ENCODE measurements at places on chromosomes 16 and 17. TPM values are rescaled to one million over a fixed set of nuclear protein-coding genes. Genes with fewer than 3 reads are reported as not detected.
A peak's percentile ranks its signal among the peaks of the same experiment; 100 is the strongest.

GRCh38 chr17:83190601-83191387 lies 111.4 kb downstream of the METRNL start:
- DNase-seq = no peak
- peaks cover 3% of the 10 kb centered on the region for H3K4me1 ChIP-seq
- no peak overlapping the region for H3K27ac ChIP-seq
- H3K36me3 ChIP-seq = no peaks in the 10 kb centered on the region
- no peak overlapping the region for H3K4me3 ChIP-seq

DNA sequence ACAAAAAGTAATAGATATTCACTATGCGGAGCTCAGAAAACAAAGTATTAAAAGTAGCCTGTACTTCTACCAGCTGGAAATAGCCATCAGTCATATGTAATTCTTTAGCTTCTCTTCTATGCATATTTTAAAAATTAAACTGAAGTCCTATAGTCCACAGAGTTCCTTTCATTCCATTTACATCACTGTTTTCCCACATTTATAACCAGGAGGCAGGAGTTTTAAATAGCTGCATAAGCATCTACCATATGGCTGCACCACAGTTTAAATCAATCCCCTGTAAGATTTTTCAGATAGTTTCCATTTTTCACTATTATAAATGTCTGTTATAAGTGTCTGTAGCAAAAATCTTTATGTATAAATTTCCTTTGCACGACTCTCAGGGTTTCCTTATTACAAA lies 45.1 kb downstream of the ZFHX3 start:
- H3K4me3 ChIP-seq = no peak overlapping the region
- H3K4me1 ChIP-seq = peaks cover 25% of the 10 kb centered on the region
- H3K27me3 ChIP-seq = no peaks in the 10 kb centered on the region
- no peak for DNase-seq
- no peak overlapping the region for H3K27ac ChIP-seq

DNA sequence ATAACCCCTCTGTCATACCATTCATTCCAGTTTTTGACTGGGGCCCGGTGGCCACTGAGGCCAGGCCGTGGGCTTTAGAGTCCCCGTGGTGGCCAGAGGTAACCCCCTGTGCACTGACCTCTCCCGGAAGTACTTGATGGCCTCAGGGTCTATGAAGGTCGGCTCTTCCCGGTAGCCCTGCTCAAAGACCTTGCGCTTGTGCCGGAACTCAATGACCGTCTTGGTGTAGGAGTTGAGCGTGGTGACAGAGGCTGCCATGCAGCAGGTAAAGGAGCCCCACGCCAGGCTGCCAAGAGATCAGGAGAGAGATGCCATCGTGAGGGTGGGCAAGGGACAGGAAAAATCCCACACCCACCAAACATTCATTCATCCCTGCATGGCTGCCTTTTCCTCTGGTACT lies 234.8 kb downstream of the GSG1L start:
- peaks cover 34% of the 10 kb centered on the region for H3K27me3 ChIP-seq
- no peaks in the 10 kb centered on the region for H3K4me1 ChIP-seq
- no peak for DNase-seq
- H3K36me3 ChIP-seq = no peaks in the 10 kb centered on the region
- H3K4me3 ChIP-seq = no peak overlapping the region
- H3K27ac ChIP-seq = no peak overlapping the region

GRCh38 chr16:86580791-86581170 lies 2.4 kb downstream of the FOXL1 start:
- H3K4me3 ChIP-seq = no peak overlapping the region
- no peak for DNase-seq
- H3K4me1 ChIP-seq = no peaks in the 10 kb centered on the region
- peaks cover 75% of the 10 kb centered on the region for H3K27me3 ChIP-seq

DNA sequence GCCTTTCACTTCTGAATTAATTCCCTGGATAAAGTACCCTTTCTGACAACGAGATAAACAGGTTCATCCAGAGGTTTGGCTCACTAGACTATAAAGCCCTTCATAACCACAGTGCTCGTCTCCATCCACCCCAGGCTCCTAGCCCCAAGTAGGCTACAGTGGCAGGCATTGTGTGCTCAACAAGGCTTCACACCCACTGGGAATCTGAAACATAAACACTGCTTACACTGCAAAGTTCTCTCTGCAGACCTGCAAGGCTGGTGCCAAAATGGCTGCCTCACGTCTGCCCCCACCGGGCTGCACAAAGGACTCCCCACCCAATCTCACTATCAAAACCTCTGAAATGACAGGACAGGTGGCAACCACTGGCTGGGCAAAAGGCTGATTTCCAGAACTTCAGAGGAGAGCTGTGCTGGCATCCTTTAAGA lies 5.1 kb upstream of the HLF start:
- H3K27me3 ChIP-seq = peaks cover 39% of the 10 kb centered on the region
- H3K4me1 ChIP-seq = 0 out of 2 replicates have a peak, but pooled peaks cover 4% of the 10 kb centered on the region
- no peak overlapping the region for H3K27ac ChIP-seq
- no peak overlapping the region for H3K4me3 ChIP-seq
- DNase-seq = no peak

DNA sequence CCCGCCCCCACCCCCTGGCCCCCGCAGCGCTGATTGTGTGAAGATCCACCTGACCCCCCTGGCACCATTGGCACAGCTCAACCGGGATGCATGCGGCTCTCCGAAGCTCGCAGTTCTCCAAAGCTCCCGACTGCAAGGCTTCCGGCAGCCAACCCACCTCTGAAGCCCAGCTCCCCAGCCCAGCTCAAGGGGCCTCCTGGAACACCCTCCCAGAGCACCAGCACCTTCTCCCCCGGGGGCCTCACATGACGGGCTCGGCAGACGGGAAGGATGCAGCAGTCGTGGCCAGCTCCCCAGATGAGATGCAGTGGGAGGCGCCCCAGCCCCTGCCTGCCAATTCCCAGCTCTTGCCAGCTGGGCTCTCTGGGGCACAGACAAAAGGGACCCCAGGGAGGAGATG lies 215.3 kb downstream of the ZNF423 start:
- H3K27ac ChIP-seq = no peak overlapping the region
- DNase-seq = no peak
- H3K4me3 ChIP-seq = no peak overlapping the region
- no peaks in the 10 kb centered on the region for H3K4me1 ChIP-seq
- H3K27me3 ChIP-seq = peaks cover 67% of the 10 kb centered on the region
- H3K36me3 ChIP-seq = no peaks in the 10 kb centered on the region

GRCh38 chr17:19743101-19744100 lies 4.7 kb downstream of the ALDH3A1 start:
- peaks cover 28% of the 10 kb centered on the region for H3K4me1 ChIP-seq
- no peaks in the 10 kb centered on the region for H3K27me3 ChIP-seq
- H3K36me3 ChIP-seq = peaks cover 3% of the 10 kb centered on the region
- no peak for DNase-seq
- no peak overlapping the region for H3K27ac ChIP-seq

DNA sequence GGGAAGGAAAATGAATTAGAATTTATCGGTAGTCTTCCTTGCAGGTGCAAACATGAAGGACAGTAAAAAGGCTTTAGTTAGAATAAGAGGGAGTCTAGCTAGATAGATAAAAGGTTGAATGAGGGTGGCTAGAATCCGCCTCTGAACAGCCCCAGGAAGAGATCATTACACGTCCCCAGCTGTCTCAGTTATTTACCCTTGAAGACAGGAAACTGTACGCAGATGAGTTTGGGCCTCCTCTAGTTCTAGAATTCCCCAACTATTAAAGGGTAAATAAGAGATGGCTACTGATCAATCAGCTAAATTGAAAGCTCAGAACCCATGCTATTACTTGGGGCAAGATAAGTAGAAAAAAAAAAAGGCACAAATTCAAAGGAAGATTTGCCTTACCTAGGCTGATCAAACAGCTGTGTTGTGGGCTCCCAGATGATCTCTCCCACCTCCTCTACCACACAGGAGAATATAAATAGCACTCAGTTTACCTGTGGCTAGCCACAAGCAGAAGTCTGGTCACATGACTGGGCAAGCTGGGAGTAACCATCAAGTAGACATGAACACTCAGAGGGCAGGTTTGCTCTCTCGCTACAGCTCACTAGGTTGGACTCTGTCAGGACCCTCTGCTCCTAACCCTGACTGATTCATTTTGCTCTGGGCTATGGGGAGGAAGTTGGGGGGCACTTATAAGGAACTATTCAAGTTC lies 17.0 kb downstream of the FAM117A start:
- no peaks in the 10 kb centered on the region for H3K36me3 ChIP-seq
- no peaks in the 10 kb centered on the region for H3K27me3 ChIP-seq
- H3K4me1 ChIP-seq = 0 out of 2 replicates have a peak, but pooled peaks cover 9% of the 10 kb centered on the region
- no peak overlapping the region for H3K27ac ChIP-seq

GRCh38 chr16:72797621-72798020 lies 250.3 kb downstream of the ZFHX3 start:
- H3K4me3 ChIP-seq = no peak overlapping the region

GRCh38 chr16:595094-595528 lies 5.2 kb downstream of the RAB40C start:
- DNase-seq = no peak
- no peaks in the 10 kb centered on the region for H3K27me3 ChIP-seq
- peaks cover 40% of the 10 kb centered on the region for H3K4me1 ChIP-seq
- no peak overlapping the region for H3K27ac ChIP-seq

GRCh38 chr17:20996724-20997615 lies 45.8 kb downstream of the USP22 start:
- H3K4me1 ChIP-seq = no peaks in the 10 kb centered on the region
- DNase-seq = no peak
- no peak overlapping the region for H3K4me3 ChIP-seq
- no peak overlapping the region for H3K27ac ChIP-seq

DNA sequence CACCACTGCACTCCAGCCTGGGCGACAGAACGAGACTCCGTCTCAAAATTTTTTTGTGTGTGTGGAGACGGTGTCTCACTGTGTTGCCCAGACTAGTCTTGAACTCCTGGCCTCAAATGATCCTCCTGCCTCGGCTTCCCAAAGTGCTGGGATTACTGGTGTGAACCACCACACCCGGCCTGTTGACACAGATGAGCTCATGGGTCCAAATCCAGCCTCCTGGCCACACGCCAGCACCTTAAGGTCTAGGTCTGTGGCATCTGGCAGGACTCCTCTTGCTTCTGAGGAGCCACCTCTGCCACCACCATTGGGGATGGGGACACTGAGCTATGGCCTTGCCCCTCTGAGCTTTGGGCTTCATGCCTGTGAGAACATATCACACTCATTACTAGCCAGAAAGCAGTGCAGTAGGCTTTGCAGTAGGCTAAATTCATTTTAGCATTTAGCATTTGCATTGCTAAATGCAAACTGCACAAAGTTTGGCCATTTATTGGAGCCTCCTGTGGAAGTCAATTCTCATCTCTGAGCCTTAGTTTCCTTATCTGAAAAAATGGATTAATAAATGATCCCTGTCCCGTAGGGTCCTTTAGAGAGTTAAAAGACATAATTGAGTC lies 5.5 kb upstream of the CDIPT start:
- no peak overlapping the region for H3K4me3 ChIP-seq
- DNase-seq = no peak
- H3K27ac ChIP-seq = no peak overlapping the region
- H3K27me3 ChIP-seq = no peaks in the 10 kb centered on the region
- H3K4me1 ChIP-seq = no peaks in the 10 kb centered on the region

DNA sequence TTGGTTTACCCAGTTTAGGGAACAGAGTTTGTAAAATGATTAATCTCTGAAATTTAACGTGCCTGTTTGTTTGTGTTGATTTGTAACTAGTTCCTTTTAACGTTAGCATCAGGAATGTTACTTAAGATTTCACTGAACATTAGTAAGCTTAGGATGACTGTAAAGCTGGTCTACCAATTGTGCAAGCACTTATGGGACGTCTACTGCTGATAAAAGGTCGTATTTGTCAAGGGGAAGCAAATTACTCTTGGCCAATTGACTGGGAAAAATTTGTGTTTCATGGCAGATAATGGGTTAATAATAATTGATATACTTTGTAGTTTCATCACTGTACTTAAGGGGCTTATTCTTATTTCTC lies 11.8 kb downstream of the METTL9 start:
- peaks cover 9% of the 10 kb centered on the region for H3K36me3 ChIP-seq
- peak overlapping the region; percentile 81 for H3K27ac ChIP-seq
- no peaks in the 10 kb centered on the region for H3K27me3 ChIP-seq
- DNase-seq = peak; percentile 76
- H3K4me3 ChIP-seq = peak overlapping the region; percentile 20
- H3K4me1 ChIP-seq = peaks cover 80% of the 10 kb centered on the region

- H3K4me3 ChIP-seq = no peak overlapping the region
- no peak overlapping the region for H3K27ac ChIP-seq
- H3K27me3 ChIP-seq = no peaks in the 10 kb centered on the region
These were observed 194.0 kb upstream of the CIBAR2 start for GRCh38 chr16:85306071-85306792.

- no peaks in the 10 kb centered on the region for H3K36me3 ChIP-seq
- H3K27me3 ChIP-seq = no peaks in the 10 kb centered on the region
- no peak overlapping the region for H3K4me3 ChIP-seq
- no peaks in the 10 kb centered on the region for H3K4me1 ChIP-seq
- H3K27ac ChIP-seq = no peak overlapping the region
- no peak for DNase-seq
These were observed 170.5 kb downstream of the TANC2 start for GRCh38 chr17:63136369-63137012.

DNA sequence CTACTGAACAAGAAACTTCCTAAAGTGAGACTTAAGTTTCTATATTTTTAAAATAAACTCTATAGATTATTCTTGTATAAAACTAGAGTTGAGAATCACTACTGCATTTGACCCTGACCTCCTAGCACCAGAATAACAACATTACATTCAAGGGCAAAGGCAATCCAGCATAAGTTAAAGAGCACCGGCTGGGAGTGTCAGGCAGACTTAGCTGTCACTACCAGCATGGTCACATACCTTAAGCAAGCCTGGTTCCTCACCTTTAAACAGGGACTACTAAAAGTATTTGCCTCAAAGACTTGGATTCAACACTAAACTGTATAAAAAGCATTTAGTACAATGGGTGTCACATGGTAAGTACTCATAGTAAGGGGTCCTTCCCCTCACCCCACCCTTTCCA lies 90.4 kb downstream of the SSH2 start:
- no peak overlapping the region for H3K4me3 ChIP-seq
- H3K36me3 ChIP-seq = no peaks in the 10 kb centered on the region
- no peak for DNase-seq
- H3K4me1 ChIP-seq = peaks cover 17% of the 10 kb centered on the region

- peaks cover 7% of the 10 kb centered on the region for H3K4me1 ChIP-seq
- no peak overlapping the region for H3K27ac ChIP-seq
- H3K27me3 ChIP-seq = peaks cover 9% of the 10 kb centered on the region
- no peak for DNase-seq
- no peaks in the 10 kb centered on the region for H3K36me3 ChIP-seq
- no peak overlapping the region for H3K4me3 ChIP-seq
These were observed 3.4 kb downstream of the BHLHA9 start for GRCh38 chr17:1273492-1274244.

DNA sequence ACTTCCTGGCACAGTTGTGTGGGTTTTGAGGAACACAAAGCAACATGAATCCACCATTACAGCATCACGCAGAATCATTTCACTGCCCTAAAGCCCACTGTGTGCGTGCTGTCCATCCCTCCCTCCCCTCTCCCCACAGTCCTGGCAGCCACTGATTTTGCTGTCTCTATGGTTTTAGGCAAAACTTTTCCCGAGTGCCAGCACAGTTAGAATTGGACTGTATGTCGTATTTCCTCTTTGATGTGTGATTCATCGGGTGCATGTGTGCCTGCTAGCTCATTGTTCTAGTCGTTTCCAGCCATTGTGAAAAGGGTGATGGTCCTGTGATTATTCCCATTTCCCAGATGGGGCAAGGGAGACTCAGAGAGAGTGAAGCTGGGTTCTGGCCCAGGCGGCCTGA lies 12.7 kb downstream of the KLHL36 start:
- no peak overlapping the region for H3K4me3 ChIP-seq
- no peaks in the 10 kb centered on the region for H3K27me3 ChIP-seq
- no peak for DNase-seq
- H3K4me1 ChIP-seq = no peaks in the 10 kb centered on the region

The NTN1 gene
- total RNA-seq = 24.5 TPM

The CA7 gene
- not detected for total RNA-seq

The GGT6 gene
- total RNA-seq = 3.7 TPM

The MT3 gene
- not detected for total RNA-seq

The ABCA8 gene
- not detected for total RNA-seq

The TEKT5 gene
- total RNA-seq = 1.5 TPM

The TEPSIN gene
- 35.0 TPM for total RNA-seq

The PAQR4 gene
- 33.6 TPM for total RNA-seq
